ENCODE measurements at places on chromosomes 1 and 21.

- no peak for DNase-seq
These were observed 10.0 kb downstream of the LTN1 start for GRCh38 chr21:28982637-28983036.

DNA sequence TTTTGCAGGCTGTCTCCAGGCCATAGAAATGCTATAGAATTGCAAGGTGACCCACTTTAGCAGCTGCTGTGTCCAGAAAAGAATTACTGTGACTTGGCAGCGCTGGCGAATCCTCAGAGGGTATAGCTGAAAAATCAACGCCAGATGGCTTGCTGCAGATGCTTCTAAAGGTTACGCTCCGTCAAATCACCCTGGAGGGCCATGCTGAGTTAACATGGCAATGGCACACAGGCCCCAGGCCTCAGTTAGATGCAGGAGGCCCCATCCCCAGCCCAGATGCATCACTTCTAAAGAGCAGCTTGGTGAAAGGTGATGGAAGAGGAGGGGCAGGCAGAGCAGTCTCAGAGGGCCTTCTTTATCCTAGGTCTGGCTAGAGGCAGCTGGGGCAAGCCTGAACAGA, 18.0 kb downstream of the KIAA1614 start:
- no peak for DNase-seq

DNA sequence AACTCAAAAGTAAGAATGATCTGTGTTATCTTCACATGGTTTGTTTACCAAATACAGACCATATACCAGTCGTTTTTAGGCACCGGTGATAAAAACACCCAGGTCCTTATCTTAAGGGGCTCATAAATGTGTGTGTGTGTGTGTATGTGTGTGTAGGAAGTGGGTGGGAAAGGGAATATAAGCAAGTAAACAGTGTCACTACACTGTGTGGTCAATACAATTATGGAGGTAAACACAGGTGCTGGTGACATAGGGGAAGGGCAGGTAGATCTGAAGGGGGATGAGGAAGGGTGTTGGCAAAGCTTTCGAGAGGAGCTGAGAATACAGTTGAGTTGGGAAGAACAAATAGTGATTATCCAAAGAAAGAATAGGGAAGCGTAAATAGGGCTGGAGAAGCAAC, 19.1 kb upstream of the MRPS6 start:
- DNase-seq = no peak

DNA sequence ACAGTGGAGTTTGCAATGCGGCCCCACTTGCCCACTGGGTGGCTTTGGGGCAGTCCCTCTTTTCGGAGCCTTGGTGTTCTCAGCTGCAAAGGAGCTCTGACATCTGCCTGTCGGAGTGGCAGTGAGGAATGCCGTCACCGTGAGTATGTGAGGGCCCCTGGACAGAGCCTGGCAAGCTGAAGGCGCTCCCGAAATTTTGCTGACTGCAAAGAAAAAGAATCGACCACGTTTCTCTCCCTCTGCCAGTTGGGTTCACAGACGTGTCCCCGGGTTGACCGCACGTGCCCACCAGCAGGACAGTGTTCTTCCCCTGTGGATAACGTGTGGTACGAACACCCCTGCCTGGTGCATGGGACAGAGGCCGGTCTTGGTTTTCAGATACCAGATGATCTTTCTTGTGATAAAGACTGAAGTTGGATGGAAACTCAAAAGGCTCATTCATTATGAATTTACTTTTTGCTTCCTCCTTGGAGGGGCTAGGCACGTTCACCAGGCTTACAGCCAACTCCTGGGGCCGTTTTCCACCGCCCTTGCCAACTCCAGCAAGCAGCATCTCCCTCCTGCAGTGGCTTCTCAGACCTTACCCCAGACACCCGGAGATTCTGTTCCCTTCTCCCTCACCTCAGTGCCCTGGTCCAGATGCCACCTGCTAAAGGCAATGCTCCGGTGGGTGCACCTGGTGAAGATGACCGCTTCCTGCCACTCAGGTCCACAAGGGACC, 29.7 kb downstream of the ECE1 start:
- no peak for DNase-seq

DNA sequence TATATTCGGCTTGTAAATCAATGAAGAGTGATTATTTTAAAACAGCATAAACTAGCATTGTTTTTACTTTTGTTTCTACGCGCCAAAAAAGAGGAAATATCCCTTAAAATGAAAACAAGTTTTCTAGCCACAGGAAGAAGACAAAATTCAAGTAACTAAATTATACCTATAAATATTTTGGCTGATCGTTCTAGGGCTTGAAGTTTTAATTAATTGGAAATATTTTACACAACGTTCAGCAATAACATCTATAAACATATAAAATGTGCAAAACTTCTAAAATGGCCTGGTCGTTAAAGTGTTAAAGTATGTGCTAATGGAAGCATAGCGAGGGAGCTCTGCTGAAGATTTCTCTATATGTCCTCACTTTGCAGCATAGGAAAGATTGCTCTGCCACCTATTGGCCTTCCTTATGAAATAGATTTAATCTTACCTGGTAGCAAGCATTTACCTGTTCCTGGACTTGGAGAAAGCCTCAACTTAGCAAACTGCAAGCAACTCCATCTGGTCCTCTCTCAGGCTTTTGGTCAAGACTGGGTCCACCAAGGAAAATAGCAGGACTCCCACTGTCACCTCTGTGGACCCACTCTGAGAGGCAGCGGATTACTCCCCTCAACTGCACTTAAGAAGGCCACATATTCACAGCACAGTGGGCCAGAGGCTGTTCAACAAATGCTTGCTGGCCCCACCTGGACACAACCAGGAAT, 351.3 kb upstream of the RUNX1 start:
- no peak for DNase-seq

GRCh38 chr21:25911730-25912401, 177.1 kb downstream of the GABPA start:
- DNase-seq = no peak

DNA sequence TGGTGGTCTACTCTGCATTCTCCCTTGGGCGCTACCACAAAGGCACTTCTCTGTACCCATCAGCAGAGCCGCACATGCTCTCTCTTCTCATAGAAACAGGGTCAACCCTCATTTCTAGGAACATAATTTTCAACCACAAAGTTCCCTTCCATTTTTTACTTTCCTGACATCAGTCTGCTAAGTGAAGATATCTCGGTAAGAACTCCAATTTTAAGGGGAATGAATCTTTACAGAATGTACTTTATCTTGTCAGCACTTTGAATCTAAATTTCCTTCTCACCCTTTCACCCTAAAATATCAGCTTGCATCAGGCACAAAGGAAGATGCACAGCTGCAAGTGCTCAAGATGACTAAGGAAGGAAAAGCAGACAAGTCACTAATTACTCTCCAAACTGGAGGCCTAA, 545.9 kb downstream of the SMYD3 start:
- DNase-seq = no peak

DNA sequence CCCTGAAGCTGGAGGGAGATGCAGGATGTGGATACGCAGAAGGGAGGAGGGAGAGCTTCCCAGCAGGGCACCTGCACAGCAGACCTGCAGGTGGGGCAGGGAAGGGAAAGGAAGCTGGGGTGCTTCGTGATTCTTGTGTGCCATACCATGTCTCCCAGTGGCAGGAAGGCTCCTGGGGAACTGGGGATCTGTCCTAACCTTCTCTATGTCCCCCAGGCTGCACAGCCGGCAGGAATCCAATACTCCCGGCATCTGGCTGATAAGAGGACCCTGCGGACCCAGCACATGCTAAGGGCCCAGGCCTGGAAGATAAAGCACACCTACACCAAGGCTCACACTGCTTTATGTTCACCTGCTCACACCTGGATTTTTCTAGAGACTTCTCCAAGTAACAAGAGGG, 79.4 kb downstream of the ITPKB start:
- DNase-seq = no peak

DNA sequence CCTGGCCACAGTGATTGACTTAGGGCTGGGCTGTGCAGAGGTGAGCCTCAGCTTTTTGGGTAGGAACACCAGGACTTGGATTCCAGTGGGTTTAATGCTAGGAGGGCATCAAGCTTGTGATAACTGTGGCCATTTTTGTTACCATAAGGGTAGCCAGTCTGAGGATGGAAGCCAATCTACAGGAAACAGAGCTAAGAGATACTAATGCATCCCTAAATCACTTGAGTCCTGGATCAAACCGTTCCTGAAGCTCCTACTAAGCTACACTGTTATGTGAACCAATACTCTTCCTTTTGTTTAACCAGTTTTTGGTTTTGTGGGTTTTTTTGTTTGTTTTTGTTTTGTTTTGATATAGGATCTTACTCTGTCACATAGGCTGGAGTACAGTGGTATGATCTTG, 12.2 kb downstream of the KIAA2013 start:
- no peak for DNase-seq

DNA sequence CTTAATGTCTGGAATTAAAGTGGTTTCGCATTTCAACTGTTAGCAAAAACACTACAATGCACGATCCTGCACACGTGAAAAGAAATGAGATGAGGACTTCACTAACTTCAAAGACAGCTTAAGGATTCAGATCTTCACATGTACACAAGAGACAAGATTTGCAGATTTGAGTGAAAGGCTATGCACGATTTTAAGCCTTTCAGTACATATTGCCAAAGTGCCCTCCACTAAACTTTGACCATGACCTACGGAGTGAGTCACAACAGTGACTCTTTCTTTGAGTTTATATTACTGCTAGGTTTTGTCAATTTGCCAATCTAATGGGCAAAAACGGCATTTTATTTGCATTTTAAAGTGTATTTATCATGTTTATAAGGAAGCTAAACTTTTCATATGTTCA, 41.2 kb upstream of the CR1L start:
- DNase-seq = no peak
